Activated naive CD8-positive, alpha-beta T cell treated with anti-CD3 and anti-CD28 coated beads, Interleukin-2, amount 50 U/mL, for 16 hours (primary cell): ENCODE measurements at places on chromosomes 12 and 14.

DNA sequence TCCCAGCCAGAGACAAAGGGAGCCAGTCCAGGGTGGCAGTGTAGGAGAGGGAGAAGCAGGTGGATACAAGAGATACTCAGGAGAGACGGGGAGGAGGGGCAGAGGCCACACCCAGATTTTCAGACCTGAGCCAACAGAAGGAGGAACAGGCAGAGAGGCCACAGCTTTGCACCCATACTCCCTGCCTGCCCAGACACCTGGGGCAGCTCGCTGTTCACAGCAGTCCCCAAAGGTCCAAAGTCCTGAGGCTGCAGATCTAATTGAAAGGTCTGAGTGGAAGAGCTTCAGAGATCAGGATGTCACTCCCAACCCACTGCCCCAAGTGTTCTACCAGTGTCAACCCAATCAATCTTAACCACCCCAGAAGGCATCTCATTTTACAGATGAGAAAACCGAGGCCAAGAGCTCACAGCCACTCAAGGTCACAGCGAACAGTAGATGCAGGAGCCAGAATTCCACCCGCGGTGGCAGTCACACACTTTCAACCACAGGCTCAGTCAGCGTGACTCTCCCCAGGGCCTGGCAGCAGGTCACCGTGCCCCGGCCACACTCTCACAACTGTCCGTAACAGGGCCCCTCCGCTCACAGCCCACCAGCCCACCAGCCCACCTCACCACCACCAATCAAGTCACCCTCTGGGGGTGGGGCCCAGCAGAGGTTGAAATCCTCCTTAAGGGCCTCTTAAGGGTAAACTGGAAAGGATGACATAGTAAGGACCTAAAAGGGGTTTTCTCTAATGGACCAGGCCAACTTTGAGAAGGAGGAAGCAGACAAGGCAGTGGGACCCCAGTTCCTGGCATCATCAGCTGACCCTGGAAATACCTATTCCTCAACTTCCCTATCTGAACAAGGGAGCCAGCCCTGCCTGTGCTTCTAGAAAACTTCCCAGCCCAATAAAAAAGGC is 33.3 kb downstream of the ACTN1 start:
- DNase-seq: no peak

GRCh38 chr14:41899416-41899815 is 292.7 kb downstream of the LRFN5 start:
- no peak for DNase-seq

DNA sequence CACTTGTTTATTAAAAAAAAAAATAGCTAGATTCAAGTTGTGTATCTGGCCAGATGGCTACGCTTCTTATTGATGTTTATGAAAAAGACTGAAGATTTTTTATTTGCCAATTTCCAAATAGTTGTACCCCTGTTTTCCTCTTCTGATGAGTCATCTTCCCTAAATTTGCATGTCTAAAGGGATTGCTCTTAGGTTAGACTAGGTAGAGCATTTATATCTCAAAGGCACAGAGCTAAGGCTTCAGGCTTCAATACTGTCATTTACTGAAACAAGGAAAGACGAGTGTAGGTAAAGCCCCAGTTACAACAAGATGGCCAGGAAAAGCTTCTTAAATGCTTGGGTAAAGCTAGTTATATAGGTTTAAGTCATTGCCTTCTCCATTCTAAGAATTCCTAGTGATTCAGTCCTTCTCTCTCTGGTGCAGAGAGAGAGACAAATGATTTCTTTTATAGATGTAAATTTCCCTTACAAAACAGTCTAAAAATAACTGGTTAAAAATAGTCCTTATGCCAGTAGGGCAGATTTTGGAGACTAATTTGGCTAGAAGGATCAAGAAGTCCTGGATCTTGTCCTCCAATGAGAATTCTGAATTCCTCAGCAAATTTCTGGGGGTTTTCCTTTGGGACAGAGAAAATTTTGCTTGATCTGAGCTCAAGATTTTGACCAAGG is 26.1 kb downstream of the LEMD3 start:
- DNase-seq: no peak

DNA sequence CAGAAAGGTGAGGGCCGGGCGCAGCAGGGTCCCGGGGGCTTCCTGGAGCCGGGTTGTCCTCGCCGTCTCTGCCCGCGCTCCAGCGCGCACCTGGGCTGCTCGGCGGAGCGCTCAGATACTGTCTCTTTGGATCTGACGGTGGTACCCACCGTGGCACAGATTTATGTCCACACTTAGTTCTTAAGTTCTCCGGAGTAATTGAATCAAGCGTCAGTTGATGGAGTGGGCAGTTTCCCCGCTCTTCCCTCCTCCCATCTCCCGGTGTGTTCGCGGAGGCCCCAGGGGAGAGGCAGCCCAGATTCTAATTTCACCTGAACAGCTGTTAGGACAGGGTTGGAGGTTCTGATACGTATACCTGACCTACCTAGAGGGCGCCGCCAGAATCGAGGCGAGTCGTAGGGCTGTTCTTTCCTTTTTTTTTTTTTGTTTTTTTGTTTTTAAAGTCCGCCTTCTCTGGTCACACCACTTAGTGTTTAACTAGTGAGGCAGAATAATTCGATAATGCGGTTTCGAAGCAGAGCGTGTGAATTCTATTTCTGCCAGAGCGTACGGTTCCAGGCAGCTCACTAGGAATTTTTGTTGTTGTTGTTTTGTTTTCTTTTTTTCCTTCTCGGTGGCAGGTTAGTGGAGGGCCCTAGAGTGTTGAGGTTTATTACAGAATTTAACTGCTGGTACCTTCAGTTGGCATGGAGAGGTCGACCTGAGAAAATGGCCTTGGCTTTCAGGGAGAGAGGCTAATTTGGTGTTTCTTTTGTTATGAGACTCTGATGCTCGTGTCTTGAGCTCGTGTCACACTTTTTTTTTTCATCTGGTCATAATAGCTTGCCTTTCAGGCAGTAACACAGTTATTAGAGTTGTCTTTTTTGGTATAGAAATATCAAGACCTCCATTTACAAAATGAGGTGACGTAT is 22.3 kb upstream of the GNS start:
- DNase-seq: no peak

DNA sequence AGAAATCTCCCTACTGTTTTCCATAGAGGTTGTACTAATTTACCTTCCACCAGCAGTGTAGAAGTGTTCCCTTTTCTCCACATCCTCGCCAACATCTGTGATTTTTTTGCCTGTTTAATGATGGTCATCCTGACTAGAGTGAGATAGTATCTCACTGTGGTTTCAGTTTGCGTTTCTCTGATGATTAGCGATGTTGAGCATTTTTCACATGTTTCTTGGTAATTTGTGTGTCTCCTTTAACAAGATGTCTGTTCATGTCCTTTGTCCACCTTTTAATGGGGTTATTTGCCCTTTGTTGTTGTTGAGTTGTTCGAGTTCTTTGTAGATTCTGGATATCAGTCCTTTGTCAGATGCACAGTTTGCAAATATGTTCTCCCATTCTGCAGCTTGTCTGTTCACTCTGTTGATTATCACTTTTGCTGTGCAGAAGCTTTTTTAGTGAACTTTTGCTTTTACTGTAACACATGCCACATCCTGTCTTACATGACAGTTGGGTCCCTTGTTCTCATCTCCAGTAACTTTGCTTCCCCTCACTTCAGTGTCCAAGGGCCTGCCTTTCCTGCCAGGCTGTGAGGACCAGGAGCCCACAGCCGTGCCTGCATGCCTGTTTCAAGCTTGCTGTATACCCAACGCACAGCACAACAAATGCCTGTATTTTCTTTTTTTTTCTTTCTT is 64.9 kb downstream of the SPRING1 start:
- no peak for DNase-seq

DNA sequence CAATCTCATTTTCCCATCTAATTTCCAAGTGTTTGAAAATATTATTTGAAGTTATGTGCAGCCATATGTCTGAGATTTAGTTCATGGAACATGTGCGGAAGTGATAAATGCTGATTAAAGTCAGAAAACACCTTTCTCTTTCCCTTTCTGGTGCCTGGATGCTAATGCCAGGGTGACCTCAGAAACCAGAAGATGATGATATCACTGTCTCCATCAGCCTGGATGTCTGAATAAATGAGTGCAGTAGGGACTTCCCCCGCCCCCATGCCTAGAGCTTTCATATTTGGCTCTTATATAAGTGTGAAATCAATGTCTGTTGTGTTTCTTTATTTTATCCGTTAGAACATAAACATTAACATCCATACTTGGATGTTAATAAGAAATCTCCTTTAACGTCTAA is 261.9 kb upstream of the LRIG3 start:
- no peak for DNase-seq

DNA sequence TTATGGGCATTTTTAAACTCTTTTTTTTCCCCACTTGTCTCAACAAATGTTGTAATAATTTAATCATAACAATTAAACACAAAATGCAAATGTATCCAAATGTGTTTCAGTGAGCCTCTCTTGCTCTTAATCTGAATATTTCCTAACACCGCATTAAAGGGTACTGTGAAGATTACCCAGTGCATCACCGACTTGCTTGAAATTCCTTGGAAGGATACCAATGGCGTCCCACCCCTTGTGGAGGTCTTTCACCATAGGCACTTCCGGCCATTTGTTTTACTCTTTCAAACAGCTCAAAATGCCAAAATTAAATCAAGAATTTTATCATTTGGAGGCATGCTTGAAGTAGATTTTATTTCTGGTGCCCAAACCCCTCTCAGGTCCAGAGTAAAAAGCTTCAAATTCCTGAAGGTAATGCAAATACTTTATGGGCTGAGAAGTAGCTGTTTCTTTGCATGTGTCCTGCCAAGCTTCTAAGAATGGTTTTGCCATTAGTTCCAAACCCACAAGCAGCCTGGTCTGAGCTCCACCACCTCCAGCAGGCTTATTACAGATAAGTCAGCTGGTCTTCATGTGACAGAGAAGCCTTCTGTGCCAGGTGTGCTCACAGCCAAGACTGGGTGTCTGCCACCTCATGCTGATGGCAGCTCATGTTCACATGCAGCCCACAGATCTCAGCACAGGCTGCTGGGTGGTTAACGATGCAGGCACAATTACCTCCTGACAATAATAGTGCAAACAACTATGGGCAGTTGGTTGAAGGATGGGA is 16.4 kb upstream of the NUDT4 start:
- no peak for DNase-seq

DNA sequence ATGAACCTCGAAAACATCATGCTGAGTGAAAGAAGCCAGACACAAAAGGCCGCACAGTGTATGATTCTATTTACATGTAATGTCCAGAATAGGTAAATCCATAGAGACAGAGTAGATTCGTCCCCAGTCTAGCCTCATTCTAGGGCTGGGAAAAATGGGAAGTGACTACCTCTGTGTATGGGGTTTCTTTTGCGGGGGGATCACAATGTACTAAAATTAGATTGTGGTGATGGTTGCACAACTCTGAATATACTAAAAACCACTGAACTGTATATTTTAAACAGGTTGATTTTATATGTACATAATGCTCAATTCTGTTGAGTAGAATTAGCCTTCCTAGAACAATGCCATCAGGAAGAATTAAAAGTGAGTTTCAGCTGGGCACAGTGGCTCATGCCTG is 6.3 kb upstream of the RILPL2 start:
- no peak for DNase-seq

GRCh38 chr14:72598306-72598705 is 295.6 kb downstream of the DPF3 start:
- DNase-seq: no peak

DNA sequence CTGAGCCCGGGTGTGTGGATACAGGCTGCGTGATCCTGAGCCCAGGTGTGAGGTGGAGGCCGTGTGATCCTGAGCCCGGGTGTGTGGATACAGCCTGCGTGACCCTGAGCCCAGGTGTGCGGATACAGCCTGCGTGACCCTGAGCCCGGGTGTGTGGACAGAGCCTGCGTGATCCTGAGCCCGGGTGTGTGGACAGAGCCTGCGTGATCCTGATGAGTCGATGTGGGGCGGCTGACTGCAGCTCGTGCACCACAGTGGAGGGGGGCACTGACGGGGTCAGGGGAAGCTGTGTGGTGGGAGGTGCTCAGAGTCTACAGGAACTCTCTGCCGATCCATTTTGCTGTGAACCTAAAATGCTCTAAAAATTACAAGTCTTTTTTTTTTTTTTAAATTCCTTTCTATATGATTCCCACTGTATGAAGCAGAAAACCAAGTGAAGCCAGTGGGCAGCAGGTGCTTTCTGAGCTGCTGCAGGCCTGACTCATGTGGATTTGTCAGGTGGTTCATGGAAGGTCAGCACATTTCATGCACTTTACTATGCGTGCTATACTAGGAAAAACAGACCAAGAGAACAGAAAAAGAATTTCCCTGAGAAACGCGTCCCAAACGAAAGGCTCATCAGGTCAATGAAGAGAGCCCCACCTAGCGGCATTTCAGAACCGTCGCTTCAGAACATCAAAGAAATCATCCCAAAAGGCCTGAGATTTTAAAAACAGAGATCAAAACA is 19.3 kb downstream of the BRF1 start:
- DNase-seq: no peak

- DNase-seq: no peak
Measured at GRCh38 chr14:63241096-63241495, 36.9 kb downstream of the RHOJ start.

DNA sequence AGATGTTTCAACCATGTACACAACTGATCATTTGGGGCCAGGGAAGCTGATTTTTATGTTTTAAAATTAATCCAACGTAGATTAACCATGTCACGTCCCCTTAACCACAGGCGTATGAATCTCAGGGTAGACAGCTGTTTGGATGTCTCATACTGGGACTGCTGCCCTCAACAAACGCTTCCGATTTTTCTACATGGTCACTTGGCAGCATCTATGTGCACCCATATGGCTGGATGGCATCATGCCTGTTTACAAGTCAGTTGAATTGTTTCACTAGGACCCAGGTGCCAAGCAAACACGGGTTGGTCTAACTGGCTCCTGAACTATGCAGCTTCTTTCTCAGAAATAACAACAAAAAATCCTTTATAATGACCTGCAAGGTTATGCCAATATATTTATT is 393.8 kb downstream of the NPAS3 start:
- no peak for DNase-seq

DNA sequence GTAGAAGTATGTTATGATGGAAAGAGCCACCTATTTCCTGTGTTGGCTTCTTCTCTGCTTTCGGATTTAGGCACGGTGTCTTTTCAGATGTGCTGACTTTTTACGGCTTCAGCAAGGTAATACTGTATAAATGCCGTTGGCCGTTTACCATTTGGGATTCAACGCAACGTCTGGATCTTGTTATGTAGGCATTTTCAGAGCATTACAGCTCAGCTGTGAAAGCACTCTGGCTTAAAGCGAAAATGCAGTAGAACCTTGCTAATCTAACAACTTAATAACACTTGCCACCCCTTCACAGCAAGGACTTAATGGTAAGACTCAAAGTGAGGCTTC is 229.9 kb downstream of the EFCAB11 start:
- no peak for DNase-seq

GRCh38 chr12:110421159-110421661 is 17.7 kb upstream of the ANAPC7 start:
- no peak for DNase-seq

- DNase-seq: no peak
Measured at GRCh38 chr12:22163594-22163993, 117.6 kb downstream of the CMAS start.

- no peak for DNase-seq
Measured at GRCh38 chr12:68250454-68250853, 3.0 kb downstream of the IL22 start.
